ENCODE measurements at places on chromosomes 16 and 17.
A peak's percentile ranks its signal among the peaks of the same experiment; 100 is the strongest.

DNA sequence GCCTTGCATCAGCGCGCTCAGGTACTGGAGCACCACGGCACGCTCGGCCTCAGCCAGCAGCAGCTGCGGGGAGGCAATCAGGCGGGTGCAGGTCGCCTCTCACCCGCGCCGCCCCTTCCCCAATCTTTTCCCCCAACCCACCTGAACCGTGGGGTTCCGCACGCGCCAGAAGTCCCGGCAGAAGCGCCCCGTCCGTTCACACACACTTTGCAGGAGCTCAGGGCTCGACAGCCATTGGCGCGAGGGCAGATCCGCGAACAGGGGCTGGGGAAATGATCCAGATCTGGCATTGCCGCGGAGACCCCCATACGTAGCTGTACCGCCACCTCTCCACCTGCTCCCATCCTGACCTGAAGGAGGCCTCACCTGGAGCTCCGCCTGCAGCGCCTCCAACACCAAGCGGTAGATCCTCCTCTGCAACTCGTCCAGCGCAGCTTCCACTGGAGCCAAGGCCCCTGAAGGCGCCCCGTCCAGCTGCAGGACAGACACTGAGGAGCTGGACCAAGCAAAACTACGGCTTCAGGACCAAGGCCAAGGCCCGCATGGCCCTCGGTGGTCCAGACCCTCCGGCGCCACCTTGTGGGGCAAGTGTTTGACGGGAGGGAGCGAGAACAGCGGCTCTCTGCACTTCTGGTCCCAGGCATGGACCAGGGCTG lies 1.4 kb upstream of the MATCAP1 start:
- DNase-seq: peak; percentile 70

GRCh38 chr17:54324813-54325212 lies 502.1 kb downstream of the KIF2B start:
- no peak for DNase-seq

DNA sequence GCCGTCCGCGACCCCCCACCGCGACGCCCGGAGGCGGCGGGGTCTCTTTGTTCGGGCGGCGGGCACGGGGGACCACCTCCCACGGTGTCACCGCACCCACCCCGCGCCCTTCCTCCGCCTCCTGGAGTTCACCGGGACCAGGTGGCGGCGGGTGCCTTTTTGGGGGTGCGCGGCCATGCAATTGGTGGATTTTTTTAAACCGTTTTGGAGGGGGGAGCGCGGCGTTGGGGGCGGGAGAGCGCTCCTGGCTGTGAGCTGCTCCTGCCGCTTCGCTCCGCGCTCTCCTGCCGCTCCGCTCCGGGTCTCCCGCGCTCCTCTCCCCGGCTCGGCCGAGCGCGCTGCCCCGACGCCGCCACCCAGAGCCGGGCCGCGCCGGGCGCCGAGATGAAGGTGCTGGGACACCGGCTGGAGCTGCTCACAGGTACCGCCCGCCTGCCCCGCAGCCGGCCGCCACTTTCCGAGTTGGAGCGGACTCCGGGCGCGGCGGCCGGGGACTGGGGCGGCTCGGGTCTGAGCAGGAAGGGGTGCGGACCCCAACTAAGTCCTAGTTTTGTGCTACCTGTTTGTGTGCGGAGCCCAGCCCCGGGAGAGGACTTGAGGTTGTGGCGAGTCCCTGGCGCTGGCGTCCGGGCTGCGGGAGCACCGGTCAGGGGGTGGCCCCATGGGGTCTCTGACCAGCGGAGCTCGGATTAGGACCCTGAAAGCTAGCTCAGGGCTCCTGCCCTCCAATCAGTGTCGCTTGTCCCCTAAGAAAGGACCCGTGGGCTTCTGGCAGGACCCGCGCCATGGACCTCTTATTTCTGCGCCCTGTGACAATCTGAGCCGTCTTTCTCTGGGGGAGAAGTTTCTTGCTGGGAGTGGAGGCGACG lies 35.7 kb upstream of the NDRG4 start:
- no peak for DNase-seq

GRCh38 chr17:77028900-77029299 lies 111.9 kb upstream of the SEC14L1 start:
- no peak for DNase-seq

DNA sequence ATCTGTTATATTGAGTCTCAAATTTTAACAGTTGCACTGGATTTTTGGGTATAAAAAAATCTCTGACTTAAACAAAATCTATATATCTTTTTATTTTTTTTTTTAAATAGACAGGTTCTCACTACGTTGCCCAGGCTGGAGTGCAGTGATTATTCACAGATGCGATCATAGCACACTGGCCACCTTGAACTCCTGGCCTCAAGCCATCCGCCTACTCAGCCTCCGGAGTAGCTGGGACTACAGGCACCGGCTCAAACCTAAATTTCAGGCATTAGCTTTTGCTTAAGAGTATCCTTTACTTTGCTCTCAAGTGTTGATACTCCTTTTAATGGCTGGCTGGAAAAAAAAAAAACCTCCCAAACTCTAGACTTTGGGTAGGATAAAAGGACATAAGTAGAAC lies 61.6 kb downstream of the RPGRIP1L start:
- no peak for DNase-seq

DNA sequence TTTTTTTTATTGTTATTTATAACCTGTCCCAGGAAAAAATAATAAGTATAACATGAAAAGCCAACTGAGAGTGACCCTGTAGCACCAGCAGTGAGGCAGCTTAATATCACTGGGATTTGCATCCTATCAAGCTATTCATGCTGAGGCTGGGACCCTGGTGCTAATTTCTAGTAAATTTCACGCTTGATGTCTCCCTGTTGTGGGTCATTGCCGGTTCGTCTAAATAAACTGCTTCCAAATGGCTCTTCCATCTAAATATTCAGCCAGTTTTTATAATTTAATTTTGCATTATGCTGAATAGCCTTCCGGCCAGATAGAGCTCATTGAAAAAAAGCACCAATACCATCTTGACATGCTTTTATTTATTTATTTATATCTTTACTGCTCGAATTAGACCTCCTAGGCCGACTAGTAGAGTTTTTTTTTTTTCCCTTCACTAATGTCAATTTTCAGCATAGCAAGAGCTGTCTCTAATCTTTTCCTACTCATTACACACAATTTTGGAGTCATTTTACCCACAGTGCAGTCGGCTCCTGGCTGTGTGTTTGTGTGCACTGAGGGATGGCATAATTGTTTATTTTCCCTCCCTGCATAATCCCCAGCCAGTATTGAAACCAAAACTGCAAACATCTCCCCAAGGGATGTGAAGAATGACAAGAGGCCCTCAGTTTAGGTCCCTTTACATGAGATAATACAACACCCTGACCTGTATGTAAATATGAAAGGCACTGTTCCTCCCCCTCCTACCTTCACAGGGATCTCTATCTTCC lies 168.8 kb downstream of the AATF start:
- no peak for DNase-seq

GRCh38 chr16:3458278-3458851 lies 14.9 kb downstream of the NAA60 start:
- no peak for DNase-seq

DNA sequence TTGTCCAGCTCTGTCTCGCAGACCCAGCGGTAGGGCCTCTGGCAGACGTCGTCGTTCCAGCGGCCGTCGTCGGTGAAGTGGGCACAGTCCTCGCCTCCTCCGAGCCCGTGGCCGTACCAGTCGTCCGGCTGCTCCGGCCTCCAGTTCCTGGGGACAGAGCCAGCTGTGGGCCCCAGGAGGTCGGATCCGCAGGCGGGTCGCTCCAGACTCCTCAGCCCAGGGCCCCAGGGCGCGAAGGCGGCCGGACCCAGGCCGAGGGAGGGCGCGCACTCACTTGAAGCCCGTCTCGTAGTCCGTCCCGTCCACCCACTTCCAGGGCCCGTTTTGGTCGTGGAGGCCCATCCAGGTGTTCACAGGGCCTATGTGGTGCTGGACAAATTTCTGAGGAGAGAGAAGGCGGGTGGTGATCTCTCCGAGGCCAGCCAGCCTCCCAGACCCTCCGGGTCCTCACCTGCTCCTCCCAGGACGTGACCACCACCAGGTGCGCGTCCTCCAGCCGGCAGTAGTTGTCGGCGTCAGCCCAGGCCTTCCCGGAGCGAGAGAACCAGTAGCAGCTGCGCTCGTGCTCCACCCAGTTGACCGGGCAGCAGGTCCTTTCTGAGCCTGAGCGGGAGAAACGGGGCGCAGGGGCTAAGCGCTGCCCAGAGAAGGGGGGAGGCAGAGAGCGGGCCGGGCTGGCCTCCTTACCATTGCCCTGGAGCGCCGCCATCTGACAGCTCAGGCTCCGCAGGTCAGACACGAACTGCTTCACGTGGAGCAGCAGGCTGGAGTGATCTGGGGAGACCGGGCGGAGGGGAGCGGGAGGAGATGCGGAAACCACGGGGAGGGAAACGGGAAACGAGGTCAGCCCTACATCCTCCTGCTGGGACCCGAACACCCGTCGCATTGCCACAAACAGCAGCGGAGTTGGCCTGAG lies 5.2 kb downstream of the ASGR1 start:
- DNase-seq: peak; percentile 12

DNA sequence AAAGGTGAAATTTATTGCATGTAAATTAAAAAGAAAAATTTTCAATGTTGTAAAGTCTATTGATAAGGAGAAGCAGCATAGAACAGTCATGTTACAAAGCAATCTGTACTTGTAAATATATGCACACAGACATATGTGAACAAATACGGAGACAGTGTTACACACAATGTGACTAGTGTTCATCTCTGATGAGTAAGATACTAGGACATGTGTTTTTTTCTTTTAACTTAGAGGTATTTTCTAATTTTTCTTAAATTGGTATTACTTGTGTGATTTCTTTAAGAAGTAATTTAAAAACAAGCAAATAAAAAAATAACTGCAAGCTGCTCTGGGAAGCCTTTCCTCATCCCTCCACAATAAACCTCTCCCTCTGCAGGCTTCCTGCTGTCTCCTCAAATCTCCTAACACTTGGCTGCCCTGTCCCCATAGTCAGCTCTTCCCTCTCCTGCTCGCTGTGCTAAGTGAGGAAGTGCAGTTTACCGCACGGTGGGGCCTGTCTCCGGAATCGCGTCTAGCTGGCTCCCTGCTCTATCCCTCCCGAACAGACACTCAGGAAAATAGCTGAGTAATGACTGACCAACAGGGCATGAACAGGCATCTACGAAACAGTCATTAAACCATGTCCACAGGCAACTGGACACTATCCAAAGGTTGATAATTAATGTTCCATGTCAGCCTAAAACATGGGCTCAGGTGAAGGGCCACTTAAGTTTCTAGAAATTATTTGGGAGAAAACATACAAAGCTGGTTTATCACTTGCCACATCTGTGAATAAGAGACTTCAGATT lies 35.9 kb downstream of the CMTM4 start:
- peak; percentile 52 for DNase-seq

DNA sequence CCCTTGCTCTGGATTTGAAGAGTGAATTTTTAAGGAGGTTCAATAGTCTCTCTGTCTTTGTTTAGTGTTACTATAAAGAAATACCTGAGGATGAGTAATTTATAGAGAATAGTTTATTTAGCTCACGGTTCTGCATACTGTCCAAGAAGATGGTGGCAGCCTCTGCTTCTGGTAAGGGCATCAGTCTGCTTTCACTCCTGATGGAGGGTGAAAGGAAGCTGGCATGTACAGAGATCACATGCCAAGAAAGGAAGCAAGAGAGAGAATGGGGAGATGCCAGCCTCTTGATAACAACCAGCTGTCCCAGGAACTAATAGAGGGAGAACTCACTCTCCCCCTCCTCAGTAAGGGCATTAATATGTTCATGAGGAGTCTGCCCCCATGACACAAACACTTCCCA lies 917.5 kb upstream of the GOT2 start:
- no peak for DNase-seq

DNA sequence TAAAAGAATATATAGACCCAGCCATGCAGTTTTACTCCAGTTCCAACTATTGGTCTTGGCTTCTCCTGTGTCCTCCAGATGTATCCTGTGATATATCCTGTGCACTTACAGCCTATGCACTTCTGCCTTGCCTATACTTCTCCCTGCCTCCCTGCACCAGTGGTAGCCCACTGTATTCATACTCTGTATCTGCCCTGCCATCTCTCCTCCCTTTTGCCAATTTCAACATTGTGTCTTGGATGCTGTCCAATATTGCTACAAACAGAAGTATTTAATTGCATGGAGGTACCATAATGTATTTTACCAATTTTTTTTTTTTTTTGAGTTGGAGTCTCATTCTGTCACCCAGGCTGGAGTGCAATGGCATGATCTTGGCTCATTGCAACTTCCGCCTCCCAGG lies 242.7 kb downstream of the HAPSTR1 start:
- no peak for DNase-seq

DNA sequence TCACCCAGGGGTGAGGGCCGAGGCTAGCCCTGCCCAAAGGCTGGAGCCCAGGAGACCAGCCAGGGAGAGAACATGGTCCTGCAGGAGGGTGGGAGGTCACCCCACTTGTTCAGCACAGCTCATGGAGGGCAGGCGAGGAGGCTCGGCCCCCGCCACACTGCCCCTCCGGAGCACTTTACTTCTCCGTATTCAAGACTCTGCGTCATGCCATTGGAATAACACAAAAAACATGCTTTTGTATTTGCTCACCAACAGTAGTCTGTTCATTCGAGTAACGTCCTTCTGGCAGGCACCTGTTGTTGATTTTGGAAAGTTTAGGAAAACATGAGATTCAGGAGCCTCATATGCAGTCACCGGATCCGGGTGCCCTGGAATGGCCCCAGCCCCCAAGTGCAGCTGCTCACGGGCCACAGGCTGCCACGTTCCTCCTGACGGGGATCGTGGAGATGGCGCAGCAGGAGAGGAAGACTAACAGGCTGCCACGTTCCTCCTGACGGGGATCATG lies 81.1 kb upstream of the DNAH17 start:
- no peak for DNase-seq

DNA sequence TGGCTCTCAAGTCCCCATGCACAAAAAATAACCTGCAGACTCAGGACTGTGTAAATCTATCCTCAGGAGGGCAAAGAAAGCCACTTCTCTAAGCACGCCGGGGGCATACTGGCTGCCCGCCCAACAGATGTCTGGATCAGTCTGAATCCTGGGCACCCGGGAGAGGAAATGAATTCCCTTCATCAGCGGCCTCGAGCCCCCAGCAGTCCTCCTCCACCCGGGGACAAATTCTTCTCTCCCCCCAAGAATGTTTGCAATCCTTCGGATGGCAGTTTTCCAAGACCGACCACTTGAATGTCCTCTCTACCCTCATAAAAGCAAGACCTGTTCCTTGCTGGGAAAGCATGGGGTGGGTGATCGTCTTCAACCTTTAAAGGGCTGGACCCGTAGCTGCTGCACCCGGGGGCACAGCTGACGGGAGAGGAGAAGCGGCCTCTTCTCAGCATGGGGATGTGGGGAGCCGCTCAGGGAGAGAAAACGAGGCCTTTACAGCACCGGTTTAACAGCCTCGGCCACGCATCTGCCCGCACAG lies 9.4 kb upstream of the MAP2K3 start:
- DNase-seq: no peak

GRCh38 chr16:12435018-12435417 lies 368.7 kb downstream of the CPPED1 start:
- DNase-seq: no peak

Data from DMS153 (cell line).